Fibroblast of mammary gland (primary cell): ENCODE measurements at places on chromosomes 1 and 21.

DNA sequence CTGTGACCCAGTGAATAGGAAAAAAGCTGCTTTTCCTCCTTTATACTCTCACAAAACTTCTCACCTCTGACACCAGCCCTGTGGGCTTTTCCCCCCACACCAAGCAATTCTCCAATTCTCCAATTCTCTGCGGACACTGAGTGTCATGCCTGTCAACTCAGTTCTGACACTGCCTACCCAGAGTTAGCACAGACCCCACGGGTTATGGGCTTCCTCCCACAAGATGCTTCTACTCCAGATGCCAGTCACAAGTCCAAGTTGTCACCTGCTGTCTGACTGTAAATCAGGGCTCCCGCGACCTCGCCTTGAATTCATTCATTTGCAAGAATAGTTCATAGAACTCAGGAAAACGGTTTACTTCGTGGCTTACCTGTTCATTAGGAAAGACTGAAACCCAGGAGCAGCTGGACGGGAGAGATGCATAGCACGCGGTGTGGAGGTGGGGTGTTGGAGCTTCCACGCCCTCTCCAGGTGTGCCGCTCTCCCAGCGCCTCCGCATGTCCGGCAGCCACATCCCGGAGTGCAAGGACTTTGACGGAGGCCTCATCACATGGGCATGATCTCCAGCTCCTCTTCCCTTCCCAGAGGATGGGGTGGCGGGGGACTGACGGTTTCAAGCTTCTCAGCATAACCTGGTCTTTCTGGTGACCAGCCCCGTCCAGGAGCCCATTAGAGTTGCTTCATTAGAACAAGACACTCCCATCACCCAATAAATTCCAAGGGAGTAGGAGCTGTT is 154.7 kb downstream of the PGBD5 start:
- no peak for DNase-seq

GRCh38 chr1:228108742-228109072 is 392 bp downstream of the MRPL55 start:
- DNase-seq, result no peak

GRCh38 chr1:85459290-85459689 is 5.7 kb downstream of the DDAH1 start:
- DNase-seq, result no peak

DNA sequence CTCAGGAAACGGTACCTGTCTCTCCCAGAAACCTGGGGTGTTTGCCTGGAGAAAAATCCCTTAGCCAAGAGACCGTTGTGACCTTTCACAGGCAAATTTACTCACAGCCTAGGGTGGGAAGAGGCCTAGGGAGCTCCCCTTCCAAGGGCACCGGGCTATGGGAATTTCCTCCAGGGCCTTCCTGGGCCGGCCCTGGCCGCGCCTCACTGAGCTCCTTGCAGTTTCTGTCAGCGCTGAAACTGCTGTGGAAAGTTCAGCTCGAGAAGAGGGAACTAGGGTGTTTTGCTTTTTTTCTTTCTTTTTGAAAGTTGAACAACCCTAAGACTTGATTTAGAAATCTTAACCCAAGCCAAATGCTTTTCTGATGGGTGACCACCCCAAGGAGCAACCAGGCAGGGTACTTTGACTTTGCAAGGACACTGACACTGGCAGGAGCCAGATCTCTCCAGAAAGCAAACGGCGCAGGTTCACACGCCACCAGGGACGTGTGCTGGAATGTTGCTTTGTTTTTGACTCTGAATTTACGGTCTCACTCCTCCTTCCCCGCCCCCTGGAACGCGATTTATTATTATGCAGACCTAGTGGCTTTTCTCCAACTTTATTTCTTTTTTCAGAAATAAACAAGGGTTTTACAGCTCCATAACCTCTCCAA is 229.6 kb upstream of the JUN start:
- DNase-seq, result peak; percentile 41

GRCh38 chr1:177944016-177944949 is 25.6 kb downstream of the SEC16B start:
- no peak for DNase-seq

GRCh38 chr1:34292472-34292871 is 115.8 kb downstream of the C1orf94 start:
- DNase-seq, result no peak

GRCh38 chr1:7300893-7301663 is 470.0 kb upstream of the VAMP3 start:
- peak; percentile 96 for DNase-seq

GRCh38 chr1:168360151-168361021 is 79.7 kb downstream of the TBX19 start:
- DNase-seq, result peak; percentile 56

DNA sequence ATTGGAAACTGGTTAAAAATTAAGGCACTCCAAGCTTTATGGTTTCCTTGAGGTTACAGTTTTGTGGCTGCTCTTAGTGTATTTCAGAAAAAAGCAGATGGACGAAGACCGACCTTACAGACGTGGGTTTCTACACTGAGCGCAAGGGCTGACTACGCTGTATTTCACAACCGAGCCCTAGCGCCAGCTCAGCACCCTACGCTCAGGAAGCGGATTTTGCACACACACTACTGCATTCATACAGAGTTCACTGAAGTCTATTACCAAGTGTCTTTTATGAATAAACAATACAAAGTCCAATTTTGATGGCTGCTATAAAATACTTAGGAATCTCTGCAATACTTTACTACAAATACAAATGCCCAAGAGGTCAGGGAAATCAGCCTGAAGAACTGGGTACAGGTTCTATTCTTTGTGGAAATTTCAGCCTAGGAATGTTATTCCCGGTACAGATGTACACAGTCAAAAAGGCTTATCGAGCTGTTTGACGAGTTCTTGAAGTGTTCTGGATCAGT is 23.8 kb downstream of the PTTG1IP start:
- no peak for DNase-seq

GRCh38 chr1:230826166-230826875 is 42.0 kb downstream of the C1orf198 start:
- DNase-seq, result no peak

DNA sequence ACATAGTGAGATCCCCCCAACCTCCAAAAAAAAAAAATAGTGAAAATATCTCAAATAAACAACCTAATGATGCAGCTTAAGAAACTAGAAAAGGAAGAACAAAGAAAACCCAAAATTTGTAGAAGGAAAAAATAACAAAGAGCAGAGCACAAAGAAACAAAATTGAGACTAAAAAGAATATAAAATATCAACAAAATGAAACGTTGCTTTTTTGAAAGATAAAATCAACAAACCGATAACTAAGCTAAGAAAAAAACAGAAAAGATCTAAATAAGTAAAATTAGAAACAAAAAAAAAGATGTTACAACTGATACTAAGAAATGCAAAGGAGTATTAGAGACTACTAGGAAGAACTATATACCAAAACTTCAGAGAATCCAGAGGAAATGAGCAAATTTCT is 139.3 kb upstream of the PALMD start:
- DNase-seq, result no peak

GRCh38 chr1:203126151-203126865 is 1.2 kb upstream of the ADORA1 start:
- DNase-seq, result peak; percentile 15

DNA sequence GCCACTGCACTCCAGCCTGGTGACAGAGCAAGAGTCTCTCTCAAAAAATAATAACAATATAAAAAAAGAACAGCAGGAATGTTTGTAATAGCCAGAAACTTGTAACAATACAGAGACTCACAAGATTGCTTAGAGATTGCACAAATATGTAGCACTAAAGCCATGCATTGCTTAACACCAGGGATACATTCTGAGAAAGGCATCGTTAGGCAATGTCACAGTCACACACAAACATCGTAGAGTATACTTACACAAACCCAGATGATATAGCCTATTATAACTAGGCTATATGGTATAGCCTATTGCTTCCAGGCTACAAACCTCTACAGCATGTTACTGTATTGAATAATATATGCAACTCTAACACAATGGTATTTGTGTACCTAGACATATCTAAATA is 45.3 kb downstream of the GPATCH2 start:
- no peak for DNase-seq

DNA sequence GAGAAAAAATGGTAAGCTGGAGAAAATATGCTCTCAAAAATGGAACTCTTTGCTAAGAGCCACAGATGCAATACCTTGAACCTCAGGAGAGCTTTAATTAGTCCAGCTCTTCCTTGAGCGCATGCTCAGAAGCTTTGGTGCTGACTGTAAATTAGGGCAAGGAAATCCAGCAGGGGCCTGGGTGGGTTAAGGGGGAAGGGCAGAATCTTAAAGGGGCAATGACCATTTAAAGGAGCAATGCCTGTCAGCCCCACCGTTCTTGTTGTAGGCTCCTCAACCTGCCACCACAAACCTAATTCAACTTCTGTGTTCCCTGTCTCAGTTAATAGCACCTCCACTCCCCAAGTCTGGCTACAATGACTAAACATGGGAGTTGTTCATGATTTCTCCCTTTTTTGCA is 6.8 kb upstream of the SLC22A15 start:
- DNase-seq, result no peak

DNA sequence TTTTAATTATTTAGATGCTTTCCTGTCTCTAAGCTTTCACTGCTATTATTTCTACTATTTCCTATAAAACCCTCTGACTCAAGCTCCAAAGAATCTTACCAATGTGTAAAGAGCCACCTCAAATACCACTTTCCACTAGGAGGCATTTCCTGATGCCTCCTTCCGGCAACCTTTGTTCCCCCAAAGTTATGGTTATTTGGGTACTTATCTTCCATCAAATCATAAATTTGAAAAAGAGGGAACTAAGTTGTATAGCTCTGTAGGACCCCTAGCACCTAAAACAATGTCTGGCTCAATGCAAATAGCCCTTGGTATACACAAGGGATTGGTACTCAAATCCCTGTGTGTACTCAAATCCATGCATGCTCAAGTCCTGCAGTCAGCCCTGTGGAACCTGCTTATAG is 79.6 kb downstream of the NME7 start:
- no peak for DNase-seq

DNA sequence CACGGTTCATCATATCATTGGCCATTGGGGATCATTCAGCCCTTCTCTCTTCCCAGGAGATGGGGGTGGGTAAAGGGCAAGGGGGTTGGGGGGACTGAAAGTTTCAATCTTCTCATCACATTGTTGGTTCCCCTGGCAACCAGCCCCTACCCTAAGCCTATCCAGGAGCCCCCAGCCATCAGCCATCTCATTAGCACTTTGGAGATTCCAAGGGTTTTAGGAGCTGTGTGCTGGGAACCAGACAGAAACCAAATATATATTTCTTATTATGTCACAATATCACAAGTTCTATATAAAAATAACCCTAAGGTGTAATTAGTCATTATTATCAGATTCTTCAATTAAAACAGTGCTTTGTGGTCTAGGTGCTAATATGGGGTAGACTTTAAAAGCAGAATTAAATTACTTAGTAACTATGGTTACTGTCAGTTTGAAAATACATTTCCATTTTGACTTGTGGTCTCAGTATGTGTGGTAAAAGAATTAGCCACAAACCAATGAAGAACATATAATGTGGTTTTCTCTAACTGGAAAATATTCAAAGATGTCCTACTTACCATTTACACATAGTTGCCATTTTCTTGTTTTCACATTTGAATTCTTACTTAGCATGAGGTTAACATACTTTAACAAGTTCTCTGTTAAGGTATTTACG is 28.1 kb downstream of the IL23R start:
- no peak for DNase-seq

DNA sequence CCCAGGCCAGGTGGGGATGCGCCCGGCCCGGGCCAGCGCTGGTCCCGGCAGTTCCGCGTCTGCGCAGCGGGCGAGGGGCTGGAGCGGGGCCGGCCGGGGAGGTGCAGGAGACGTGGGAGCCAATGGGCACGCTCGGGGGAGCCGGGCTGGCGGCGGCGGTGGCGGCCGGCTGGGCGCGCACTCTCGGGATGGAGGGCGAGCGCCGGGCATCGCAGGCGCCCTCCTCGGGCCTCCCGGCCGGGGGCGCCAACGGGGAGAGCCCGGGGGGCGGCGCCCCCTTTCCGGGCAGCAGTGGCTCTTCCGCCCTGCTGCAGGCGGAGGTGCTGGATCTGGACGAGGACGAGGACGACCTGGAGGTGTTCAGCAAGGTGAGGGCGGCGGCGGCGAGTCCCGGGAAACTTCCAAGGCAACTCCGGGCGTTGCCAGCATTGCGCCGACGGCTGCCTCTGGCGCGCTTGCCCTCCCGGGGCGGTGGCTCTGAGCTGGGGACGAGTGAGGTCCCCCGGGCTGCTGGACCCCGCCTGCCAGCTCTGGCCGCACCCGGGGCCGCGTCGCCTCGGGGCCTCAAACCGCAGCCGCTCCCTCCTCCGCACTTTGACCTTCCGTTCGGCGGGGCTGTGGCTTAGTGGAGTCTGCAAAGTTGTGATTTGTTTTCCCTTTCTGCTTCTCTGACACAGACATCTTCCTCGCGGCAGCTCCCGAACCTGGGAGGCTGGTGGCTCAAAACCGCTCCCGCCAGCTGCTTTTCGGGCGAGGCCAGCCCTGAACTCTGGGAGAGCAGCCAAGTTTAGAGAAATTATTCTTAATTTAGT is at the start of gene SNX7:
TSS of gene SNX7 (plus strand) at position 178 of the 812 bp plus-strand sequence. CDS start at position 189, 11 bp downstream.
- peak; percentile 59 for DNase-seq

GRCh38 chr1:201426479-201427310 is 5.2 kb upstream of the TNNI1 start:
- DNase-seq, result no peak

DNA sequence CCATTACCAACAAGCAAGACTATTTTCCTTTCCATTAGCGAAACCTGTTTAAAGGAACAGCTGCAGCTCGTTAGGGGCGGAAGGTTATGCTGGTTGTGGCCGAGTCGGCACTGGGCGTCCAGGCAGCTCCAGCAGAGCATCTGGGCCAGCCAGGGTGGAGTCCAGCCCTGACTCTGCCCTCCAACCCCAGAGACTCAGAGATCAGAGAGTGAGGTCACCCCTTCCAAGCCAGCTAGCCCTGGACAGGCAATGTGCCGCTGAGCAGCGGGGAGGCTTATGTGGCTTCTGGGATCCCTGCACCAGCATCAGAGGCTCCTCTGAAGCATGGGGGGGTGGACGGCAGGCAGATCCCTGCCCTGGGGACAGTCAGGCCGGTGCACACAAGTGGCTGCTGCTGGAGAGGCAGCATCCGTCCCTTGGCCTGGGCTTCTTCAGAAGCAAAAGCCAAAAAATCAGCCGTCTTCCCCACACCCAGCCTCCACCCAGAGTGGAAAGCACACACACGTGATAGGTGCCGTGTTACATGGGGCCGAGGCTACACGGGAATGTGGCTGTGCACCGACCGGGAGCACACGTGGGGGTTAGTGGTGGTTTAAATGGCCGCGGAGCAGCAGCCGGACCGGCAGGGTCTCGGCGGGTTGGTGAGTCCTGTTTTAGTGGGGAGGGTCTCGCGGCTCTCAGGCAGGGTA is 30.1 kb downstream of the SLC66A1 start:
- peak; percentile 86 for DNase-seq

DNA sequence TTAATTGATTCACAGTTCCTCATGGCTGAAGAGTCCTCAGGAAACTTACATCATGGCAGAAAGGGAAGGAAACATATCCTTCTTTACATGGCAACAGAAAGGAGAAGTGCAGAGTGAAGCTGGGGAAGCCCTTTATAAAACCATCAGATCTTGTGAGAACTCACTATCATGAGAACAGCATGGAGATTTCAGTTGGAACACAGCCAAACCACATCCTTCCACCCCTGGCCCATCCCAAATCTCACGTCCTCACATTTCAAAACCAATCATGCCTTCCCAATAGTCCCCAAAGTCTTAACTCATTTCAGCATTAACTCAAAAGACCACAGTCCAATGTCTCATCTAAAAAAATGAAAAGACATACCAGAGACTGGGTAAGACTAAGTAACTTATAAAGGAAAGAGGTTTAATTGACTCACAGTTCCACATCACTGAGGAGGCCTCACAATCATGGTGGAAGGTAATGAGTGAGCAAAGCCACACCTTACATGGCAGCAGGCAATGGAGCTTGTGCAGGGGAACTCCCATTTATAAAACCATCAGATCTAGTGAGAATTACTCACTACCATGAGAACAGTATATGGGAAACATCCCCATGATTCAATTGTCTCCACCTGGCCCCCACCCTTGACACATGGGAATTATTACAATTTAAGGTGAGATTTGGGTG is 105.2 kb downstream of the MRPL39 start:
- DNase-seq, result peak; percentile 39
